ENCODE measurements at places on chromosomes 5 and 9. TPM values are rescaled to one million over a fixed set of nuclear protein-coding genes. Genes with fewer than 3 reads are reported as not detected.

GRCh38 chr5:146109379-146109778 is 4.0 kb upstream of the PLAC8L1 start:
- no peaks in the 10 kb centered on the region for H3K27me3 ChIP-seq
- no peak overlapping the region for H3K27ac ChIP-seq
- no peak overlapping the region for H3K4me3 ChIP-seq
- H3K4me1 ChIP-seq, result peaks cover 4% of the 10 kb centered on the region
- no peak for DNase-seq

- H3K27ac ChIP-seq, result no peak overlapping the region
- no peaks in the 10 kb centered on the region for H3K36me3 ChIP-seq
- no peak overlapping the region for H3K4me3 ChIP-seq
These were observed 431.1 kb downstream of the DTWD2 start for GRCh38 chr5:118557251-118557661.

DNA sequence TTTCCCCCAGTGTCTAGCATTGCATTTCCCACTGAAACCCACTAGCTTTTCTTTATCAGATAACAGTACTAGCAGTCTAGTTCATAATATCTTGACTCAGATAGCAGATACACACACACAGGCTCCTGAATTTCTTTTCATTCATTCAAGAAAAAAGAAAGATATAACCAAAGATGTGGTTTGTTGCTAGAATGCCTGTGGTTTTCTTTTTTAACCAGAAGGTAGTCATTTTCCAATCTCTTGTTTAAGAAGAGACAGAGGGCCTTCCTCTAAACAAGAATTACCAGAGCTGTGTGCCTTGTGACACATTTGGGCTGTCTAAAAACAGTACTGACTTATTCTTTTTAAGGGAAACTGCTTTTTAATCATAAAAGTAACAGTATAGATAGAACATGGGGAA is 167.3 kb downstream of the PJA2 start:
- H3K4me3 ChIP-seq, result no peak overlapping the region
- H3K36me3 ChIP-seq, result no peaks in the 10 kb centered on the region
- no peak for DNase-seq
- no peak overlapping the region for H3K27ac ChIP-seq

- H3K27ac ChIP-seq, result no peak overlapping the region
- H3K4me3 ChIP-seq, result no peak overlapping the region
- no peaks in the 10 kb centered on the region for H3K27me3 ChIP-seq
- no peaks in the 10 kb centered on the region for H3K4me1 ChIP-seq
- no peaks in the 10 kb centered on the region for H3K36me3 ChIP-seq
These were observed 13.8 kb downstream of the URM1 start for GRCh38 chr9:128384801-128385495.

- no peak for DNase-seq
- H3K4me3 ChIP-seq, result no peak overlapping the region
- H3K4me1 ChIP-seq, result no peaks in the 10 kb centered on the region
- no peaks in the 10 kb centered on the region for H3K27me3 ChIP-seq
These were observed 145.4 kb upstream of the PITX1 start for GRCh38 chr5:135179308-135179980.

DNA sequence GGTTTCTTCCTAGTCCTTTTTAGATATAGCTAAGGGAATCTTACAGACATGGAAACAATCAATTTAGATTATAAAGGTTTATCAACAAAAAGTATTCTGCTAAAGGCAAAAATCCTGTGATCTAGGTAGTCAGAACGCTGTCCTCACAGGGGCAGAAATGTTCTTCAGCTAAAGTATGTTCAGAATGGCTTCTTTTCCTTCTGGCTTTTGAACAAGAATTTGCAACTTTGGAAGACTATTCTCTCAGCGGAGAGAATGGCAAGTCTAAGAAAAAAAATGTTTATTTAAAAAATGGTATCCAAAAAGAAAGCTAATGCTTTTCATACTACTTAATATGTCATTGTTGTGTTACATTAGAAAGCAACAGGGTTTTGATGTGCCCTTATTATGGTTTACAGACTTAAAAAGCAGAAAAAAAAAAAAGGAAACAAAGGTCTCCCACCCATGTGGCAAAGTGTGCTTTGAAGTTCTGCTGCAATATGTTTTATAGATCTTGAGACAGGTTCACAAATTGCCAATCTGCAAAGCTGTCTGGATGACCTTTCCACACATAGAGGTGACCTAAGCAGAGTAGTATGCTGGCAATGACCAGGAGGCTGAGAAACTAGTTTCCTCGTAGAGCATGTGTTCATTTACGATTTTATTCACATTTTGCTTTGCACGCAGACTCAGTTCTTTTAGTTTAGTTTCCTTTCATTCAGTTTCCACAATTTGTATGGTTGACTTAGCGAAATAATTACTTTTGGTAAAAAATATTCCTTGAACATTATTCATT is 45.1 kb upstream of the PJA2 start:
- H3K4me1 ChIP-seq, result peaks cover 9% of the 10 kb centered on the region
- DNase-seq, result no peak
- no peak overlapping the region for H3K4me3 ChIP-seq
- H3K27me3 ChIP-seq, result no peaks in the 10 kb centered on the region
- H3K36me3 ChIP-seq, result no peaks in the 10 kb centered on the region
- peak overlapping the region; percentile 56 for H3K27ac ChIP-seq

- no peak for DNase-seq
- no peak overlapping the region for H3K27ac ChIP-seq
- H3K27me3 ChIP-seq, result no peaks in the 10 kb centered on the region
- no peaks in the 10 kb centered on the region for H3K36me3 ChIP-seq
- no peak overlapping the region for H3K4me3 ChIP-seq
- H3K4me1 ChIP-seq, result no peaks in the 10 kb centered on the region
These were observed 86.4 kb downstream of the EQTN start for GRCh38 chr9:27210588-27210987.

DNA sequence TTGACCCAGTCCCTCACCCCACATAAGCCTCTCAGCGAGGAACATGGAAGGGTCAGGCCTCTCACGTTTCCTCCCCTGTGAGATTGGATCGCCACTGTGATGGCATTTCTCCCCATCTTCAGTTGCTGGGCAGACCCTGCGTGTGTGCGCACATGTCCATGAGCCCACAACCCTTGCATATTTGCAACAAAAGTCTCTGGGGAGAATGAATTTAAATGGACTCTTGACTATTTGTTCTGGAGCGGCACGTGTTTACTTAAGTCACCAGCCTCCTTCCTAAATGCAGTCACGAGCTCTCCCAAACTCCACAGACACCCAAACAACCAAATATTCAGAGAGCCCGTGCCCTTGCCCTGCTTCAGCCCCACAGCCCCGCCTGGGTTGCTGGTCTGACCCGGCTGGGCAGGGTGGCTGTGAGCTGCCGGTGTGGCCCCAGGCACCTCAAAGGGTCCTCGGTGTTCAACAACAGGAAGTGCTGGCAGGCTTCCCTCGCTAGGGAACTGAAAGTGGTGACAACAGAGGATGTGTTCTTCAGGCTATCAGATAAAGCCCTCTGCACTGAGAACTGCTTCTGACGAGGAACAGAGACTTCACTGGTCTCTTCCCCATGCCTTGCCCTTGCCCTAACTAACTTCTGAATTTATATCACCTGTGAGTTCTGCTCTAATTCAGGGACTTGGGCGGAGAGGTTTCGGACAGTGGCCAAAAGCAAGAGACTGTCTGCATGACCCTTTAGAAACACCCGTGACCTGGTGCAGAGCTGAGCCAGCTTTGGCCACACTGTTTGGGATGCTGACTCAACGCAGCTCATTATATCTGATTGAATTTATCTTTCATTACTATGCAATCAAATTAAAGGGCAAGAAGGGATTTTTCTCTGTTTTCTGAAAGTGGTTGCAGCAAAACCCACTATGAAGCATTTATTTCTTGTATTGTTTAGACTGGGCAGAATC is 19.2 kb upstream of the CD180 start:
- H3K27me3 ChIP-seq, result no peaks in the 10 kb centered on the region
- H3K27ac ChIP-seq, result peak overlapping the region; percentile 69
- DNase-seq, result peak; percentile 81
- no peaks in the 10 kb centered on the region for H3K36me3 ChIP-seq
- peak overlapping the region; percentile 23 for H3K4me3 ChIP-seq

ZNF454 gene
- 0.85 TPM for total RNA-seq

CTXN3 gene
- total RNA-seq, result not detected
